ENCODE measurements at places on chromosomes 11 and 22.

- DNase-seq: no peak
Measured at GRCh38 chr11:13503393-13503792, 7.6 kb upstream of the PTH start.

DNA sequence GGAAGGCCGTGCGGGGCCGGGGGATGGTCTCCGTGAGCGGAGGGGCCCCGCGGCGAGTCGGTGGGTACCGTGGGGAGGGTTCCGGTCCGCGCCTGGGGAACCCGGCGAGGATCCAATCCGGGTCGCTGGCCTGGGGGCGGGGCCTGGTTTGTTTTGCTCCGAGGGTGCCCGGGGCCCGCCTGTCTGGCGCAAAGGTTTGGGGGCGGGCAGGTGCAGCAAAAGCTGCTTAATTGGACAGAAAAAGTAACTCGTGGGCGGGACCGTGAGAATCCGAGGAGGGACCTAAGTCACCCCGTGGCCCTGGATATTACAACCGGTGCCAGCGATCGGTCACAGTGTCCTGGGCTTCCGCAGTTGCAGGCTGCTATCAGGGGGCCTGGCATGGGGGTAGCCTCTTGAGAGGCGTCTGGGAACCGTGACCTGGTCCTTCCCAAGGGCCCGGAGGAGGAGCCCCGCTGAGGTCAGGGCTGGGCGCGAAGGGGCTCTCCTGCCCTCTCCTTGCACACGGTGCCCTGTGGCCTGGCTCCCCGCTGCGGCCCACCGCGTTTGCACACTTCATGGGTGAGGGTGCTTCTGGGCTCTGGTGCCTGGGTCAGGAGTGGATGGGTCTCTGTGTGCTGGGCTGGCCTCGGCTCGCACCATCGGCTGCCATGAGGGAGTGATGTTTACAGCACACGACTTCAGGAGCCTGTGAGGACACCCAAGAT lies 1.4 kb downstream of the PNPLA2 start:
- peak; percentile 40 for DNase-seq

DNA sequence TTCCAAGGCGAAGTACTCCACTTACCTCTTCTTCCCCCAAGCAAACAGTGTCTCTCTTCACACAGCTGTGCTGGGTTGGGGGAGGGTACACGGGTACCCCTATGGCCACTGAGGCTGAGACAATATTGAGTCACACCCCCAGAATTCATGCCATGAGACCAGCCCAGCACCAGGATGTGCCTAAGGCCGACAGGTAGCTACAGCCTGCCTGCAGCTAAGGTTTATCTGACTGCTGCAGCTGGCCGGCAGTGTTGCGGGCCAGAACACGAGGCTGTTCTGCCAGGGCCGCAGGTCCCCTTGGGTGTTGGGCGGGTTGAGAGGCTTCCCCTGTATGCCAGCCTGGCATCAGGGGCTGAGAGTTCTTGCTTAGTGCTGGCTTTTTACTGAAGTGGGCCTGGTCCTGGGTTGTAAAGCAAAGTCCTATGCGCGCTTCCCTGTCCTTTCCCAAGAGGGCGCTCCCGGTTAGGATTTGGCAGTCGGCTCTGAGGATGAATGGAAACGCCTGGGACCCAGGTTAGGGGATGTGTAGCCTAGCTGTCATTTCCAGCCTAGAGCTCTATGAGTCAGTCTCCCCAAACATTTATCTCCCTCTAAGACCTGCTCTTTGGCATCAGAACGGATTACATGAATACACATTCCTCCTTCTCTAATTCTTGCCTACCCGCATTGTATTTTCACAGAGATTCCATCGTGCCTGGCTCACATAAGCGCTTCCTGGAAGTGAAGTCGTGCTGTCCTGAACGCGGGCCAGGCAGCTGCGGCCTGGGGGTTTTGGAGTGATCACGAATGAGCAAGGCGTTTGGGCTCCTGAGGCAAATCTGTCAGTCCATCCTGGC lies 7.1 kb downstream of the USP18 start:
- DNase-seq: peak; percentile 6

DNA sequence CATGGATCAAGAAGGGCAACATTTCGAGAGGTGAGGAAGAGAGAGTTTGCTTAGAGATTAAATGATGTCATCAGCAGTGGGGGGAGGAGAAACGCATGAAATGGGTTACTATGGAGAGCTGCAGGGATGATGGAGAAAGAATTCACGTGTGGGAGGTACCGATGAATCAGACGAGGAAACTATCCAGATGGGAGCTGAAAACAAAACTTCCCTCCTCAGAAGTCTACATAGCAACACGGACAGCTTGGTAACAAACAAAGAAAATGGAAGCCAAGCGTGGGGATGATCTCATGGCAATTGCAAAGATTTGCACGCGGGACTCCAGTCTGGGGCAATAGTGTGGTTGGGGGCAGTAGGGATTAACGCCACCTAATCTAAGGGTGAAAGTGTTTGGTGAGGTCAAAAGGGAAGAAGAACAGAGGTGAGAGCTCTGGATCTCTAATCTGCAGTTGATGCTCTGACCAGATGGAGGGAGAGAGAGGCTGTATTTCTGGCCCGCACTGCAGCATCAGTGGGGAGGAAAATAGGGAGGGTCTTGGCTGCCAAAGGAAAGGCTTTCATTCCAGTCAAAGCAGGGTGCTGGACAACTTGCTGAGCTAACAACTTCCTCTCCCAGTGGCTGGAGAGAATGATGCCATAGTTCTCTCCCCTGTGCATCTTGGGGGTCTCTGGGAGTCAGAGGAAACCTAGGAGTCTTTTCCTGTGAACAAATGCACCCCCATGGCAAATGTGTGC lies 43.4 kb upstream of the CSNK2A3 start:
- DNase-seq: peak; percentile 46

Measured in NCI-H446 treated with DMSO at 0.1 percent for 48 hours (cell line).